DMS 273 treated with DMSO at 0.1 percent for 48 hours (cell line): ENCODE measurements at places on chromosomes 3 and 15.

DNA sequence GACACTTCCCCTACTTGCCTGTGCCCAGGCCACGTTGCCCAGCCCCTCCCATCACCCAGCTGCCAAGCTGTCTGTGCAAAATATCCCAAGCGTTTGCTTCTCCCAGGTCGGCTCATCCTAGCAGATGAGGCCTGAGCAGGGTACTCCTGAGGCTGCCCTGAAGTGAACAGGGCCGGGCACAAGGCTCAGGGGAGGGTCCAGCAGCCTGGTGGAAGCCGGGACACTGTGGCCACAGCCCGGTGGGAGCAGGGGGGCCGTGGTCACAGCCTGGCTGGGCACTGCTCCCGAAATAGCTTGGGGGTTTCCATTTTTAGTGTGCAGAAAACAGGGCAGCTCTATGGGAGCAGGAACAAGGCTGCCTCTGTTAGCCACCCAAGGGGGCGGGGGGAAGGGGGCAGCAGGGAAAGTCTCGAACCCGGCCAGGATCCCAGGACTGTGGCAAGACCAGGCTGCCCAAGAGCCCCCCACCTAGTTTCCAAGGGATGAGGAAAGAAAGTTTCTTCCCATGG, 3.4 kb downstream of the PLXNB1 start:
- no peak for DNase-seq

- no peak for DNase-seq
Measured at GRCh38 chr15:66592505-66593218, 26.9 kb upstream of the LCTL start.

- DNase-seq = no peak
Measured at GRCh38 chr15:100687582-100688141, 85.3 kb downstream of the ASB7 start.

- DNase-seq = no peak
Measured at GRCh38 chr3:103729547-103729946, 1294.7 kb downstream of the ZPLD1 start.

- DNase-seq = no peak
Measured at GRCh38 chr15:88166082-88166993, 90.2 kb downstream of the NTRK3 start.

GRCh38 chr3:188972310-188972709, 199.5 kb upstream of the TPRG1 start:
- DNase-seq = no peak

DNA sequence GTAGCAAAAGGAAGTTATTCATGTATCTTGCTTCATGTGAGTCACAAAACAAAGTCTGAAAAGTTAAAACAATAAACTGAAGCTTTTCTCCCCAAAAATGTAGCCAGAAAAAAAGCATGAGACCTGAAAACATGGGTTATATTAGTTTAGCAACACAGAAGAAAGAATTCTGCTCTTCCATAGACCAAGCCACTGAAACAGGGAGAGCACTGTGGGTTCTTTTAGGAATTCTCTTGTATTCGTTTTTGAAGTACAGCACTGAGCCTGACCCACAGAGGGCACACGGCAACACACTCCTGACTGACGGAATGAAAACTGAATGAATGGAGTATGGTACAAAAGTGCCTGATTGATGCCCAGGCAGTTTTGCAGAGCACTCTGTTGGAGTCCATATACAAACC, 66.6 kb downstream of the TM4SF4 start:
- DNase-seq = no peak

- no peak for DNase-seq
Measured at GRCh38 chr3:57756528-57757401, 656 bp downstream of the SLMAP start.

DNA sequence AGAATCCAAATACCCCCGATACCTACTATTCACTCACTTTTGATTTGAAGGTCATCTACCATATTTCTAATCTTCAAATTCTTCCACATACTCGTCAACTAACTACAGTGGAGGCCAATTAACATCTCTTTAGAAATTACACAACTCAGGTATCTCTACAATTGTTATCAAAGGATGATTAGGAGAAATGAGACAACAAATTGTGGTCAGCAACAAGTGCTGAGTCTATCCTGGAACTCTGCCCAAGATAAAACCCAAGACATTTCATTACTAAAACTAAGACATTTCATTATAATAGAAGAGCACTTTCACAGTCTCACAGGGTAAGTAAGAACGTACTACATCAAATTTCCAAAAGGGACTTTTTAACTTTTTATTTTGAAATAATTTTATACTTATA, 100.0 kb downstream of the TBC1D5 start:
- DNase-seq = no peak

- DNase-seq = no peak
Measured at GRCh38 chr3:44924457-44925084, 50.2 kb downstream of the TGM4 start.

DNA sequence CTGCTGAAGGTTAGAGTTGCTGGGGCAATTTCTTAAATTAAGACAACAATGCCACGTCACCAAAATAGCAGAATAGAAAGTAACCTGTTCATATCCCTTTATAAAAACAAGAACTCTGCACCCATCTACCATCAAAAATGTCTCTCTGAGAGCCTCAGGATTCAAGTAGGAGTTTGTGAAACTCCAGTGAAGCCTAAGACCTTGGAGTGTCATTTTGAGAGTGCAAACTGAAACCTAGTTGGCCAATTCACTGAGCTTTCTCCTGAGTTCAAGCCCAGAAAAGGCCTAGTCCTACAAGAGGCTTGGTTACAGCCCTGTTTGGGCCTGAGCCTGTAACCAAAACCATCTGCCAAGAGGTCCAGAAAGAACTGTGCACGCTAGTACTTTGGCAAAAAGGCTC, 335.1 kb downstream of the EFHB start:
- DNase-seq = no peak

DNA sequence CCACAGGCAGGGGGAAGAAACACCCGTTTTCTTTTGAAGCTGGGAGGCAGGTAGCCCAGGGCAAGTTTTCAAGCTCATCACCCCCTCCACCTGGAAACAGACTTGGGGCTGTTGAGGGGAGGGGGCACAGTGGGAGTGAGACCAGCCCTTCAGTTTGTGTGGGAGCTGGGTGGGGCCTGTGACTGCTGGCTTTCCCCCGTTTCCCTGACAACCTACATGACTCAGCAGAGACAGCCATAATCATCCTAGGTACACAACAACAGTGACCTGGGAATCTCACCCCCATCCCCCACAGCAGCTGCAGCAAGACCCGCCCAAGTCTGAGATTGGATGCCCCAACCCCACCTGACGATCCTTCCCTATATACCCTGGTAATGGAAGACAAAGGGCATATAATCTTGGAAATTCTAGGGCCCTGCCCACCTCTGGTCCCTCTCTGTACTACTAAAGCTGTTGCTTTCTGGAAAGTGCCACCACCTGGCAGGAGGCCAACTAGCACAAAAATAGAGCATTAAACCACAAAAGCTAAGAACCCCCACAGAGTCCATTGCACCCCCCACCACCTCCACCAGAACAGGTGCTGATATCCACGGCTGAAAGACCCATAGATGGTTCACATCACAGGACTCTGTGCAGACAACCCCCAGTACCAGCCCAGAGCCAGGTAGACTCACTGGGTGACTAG, 422.2 kb upstream of the SGO1 start:
- DNase-seq = no peak

DNA sequence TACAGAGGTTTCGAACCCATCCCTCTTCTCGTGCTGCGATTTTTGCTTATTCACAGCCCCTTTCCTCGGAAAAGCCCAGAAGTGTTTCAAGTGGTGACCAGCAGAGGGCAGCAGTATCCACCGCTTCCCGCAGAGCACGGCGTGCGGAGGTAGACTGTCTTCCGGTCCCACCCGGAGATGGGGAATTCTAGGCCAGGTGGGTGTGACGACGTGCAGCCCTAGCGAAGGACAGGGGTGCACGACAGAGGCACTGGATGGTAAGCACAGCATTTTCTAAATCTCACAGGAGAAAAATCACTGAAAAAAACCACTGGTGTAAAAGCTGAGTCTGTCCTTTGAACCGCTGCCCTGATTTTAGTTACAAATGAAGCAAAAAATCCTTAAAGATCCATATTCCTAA, 7.4 kb upstream of the PSMD6 start:
- peak; percentile 30 for DNase-seq

DNA sequence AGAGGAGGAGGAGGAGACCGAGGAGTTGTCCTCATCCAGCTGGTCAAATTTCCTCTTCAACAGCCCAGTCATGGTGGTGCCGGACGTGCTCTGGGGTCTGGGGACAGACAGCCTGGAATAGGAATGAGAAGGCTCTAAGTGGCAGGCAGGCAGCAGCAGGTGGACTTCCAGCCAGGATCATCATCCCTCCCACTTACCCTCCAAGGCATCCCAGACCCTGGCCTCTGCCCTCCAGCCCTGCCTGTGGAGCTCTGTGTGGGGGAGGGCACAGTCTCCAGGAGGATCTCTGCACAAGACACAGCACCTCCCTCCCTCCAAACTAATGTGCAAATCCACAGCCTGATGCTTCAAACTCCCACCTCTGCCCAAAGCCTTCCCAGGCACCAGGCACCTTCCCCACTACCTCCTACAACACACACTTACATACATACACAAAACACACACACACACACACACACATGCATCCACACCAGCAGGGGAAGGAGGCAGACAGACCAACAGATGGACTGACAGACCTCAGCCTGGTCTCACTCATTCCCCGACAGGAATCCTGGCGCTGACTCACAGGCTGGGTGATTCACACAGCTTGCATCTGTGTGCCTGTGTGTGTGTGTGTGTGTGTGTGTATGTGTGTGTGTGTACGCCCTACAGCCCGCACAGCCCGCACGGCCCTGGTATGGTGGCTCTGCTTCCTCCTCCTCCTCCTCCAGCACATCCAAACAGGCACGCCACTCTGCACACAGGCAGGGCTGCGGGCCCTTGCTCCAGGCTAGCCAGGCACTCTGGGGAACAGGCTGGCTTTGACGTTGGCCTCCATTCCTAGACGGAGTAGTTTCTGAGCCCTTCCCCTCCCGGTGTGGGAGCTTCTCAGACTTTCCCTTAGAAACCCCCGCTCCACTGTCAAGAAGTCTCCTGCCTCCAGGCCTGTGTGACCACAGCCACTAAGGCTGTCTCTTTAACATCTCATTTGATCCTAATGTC, 6.5 kb downstream of the CSRNP1 start:
- DNase-seq = peak; percentile 83

DNA sequence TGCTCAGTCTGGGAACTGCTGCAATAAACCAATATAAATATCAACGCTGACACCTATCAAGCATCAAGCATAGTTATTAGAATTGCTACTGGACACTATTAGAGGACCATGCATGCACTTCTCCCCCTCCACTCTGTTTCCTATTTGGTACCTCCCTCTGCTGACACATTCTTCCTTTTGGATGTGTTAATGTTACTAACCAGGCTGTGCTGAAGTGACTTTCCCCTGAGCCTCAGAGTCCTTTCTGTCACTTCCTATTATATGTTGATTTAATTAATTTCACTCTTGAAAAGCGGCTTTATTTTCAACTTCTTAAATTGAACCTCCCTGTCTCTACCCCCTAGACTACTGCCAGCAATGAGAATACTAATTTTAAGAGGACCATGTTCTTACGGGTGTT, 379.1 kb downstream of the MCTP2 start:
- no peak for DNase-seq
